ENCODE measurements at places on chromosomes 5 and 9.

- DNase-seq: no peak
Measured at GRCh38 chr5:181044093-181044599, 4.1 kb downstream of the BTNL9 start.

- no peak for DNase-seq
Measured at GRCh38 chr9:106797299-106797698, 65.7 kb upstream of the ZNF462 start.

DNA sequence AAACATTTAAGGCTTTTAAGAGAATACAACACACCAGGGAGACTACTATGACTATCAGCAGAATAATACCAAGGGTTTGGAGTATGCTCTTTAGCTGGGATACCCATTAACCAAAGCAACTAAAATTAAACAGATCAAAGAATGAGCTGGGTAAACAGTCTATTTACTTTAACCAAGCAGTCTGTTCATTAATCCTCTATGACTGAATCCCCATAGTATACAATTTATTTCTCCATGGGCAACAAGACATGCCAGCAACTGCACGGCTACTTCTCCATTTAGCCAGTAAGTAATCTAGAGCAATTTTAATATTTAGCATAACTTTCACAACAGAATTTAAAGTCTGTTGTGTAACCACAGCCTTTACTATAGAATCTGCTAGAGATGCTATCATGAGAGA lies 77.6 kb downstream of the CDO1 start:
- DNase-seq: no peak

- DNase-seq: no peak
Measured at GRCh38 chr5:151094030-151094851, 13.4 kb upstream of the TNIP1 start.

GRCh38 chr9:115369322-115369957 lies 251.5 kb upstream of the TNC start:
- no peak for DNase-seq

DNA sequence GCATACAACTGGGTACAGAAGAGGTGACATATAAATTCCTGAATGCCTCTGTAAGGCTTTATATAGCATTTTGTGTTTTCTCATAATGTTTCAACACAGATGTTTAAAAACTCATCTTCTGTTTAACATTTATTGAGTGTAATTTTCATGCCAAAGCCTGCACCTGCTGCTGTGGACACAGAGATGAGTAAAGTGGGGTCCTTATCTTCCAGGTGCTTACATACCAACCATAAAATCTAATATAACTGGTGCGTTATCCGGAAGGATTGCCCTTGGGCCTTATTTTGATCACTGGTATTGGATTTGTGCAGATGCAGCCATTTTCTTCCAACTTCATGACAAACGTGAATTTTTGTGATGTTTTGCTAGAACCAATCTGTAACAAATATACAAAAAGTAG lies 222.3 kb downstream of the DMRT2 start:
- DNase-seq: no peak

DNA sequence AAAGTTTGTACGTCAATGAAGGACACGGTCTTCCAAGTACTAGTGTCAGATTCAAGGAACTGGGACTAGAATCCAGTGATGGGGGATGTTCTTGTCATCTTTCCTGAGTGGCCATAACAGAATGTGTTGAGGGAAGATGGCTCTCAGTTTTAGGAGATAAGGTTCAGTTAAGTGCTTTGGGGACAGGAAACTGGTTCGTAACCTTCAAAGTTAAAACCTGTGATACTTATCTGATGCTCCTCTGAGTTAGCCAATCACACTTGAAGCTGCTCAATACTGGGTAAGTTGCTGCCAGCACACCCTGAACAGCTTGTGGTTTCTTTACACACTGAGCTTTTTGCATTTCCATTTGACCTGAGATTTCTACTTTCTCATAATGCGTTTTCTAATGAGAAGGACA lies 64.4 kb downstream of the PIK3R1 start:
- DNase-seq: no peak

DNA sequence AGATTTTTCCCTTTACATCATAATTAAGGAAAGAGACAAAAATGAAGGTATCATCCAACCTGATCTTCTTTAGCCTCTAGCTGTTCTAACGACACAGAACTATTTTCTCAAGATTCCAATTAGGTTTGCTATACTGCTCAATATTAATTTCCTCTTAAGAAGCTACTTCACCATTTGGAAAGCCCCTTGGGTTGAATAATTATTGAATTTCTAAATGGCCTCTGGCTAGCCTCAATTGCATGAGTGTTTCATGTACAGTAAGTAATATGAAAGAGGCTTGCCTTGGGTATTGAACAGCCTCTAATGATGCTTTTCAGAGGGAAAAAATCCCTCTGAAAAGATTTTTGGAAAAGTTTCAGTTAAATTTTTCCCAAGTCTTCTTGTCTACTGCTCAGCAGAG lies 3.7 kb upstream of the MOB3B start:
- DNase-seq: no peak

- DNase-seq: no peak
Measured at GRCh38 chr9:91741522-91741921, 208.5 kb downstream of the ROR2 start.

- no peak for DNase-seq
Measured at GRCh38 chr9:111502506-111502905, 18.3 kb upstream of the ECPAS start.

DNA sequence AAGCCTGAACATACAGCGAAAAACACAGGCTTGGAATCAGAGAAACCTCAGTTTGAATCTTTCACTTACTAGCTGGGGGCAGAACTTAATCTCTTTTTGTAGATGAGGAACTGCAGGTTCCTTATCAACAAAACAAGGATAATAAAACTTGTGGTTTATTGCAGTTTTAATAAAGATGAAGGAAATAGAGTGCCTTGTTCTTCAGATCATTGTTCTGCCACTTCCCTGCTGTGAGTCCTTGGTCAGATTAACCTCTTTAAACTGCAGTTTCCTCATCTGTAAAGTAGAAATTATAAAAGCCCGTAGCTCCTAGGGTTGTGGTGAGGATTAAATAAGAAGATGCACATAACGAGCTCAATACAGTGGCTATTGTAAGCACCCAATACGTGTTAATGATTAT lies 57.4 kb downstream of the FEM1C start:
- DNase-seq: no peak

DNA sequence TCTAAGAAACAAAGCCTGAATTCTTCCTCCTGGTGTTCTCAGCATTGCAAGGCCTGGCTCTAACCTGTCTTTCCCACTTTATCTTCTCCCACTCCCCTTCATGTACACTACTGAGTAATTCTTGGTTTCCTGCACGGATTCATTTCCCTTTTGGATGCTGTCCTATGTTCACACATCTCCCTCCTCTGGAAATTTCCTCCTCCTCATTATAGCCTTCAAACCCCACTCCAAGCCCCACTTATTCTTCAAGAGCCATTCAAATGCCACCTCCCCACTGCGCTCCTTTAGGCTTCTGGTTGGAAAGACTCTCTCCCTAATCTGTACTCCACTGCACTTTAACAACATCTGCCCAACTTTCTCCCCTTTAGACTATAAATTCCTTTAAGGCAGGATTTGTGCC lies 28.2 kb upstream of the C5orf63 start:
- no peak for DNase-seq

GRCh38 chr5:82386576-82386975 lies 108.4 kb upstream of the RPS23 start:
- DNase-seq: no peak

DNA sequence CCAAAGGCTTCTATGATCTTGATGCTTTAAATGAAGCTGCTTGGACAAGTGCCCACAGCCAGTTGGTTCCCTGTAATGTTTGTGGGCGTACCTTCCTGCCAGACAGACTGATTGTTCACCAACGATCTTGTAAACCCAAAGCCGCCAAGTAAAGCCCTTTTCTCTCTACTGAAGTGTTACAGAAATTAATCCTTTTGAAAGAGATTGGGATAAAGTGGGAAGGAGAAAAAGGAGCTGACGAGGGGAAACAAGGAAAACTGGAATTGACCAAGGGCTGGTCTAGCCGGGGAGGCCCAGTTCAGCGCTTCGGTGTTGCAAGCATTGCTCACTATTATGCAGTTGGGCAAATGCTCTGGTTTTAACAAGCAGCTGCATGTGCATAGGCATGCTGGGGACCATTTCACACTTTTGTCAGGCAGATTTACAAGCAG lies 53.2 kb downstream of the ZNF474 start:
- DNase-seq: no peak

GRCh38 chr5:159242656-159243055 lies 20.4 kb upstream of the UBLCP1 start:
- DNase-seq: no peak

Data from HS-5 (cell line).